ENCODE measurements at places on chromosomes 3 and 15.

DNA sequence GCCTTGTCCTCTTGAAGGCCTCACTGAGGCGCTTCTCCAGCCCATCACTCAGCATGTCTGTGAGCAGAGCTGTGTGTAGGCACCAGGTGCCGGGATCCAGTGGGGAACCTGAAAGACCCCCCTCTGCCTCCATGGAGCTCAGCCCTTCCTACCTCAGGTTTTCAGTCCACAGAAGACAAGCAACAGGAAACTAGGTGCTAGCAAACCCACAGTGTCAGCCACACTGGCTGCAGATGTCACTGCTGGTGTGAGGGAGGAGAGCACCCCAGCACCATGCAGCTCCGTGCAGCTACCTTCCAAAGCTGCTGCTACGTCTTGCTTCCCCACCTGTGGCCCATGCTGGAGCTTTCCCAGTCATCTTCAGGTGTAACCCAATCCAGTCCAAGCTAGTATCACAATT lies 17.9 kb downstream of the PSTPIP1 start:
- no peak for DNase-seq

- no peak for DNase-seq
Measured at GRCh38 chr15:31412824-31413223, 86.2 kb downstream of the KLF13 start.

- no peak for DNase-seq
Measured at GRCh38 chr3:144259267-144259666, 287.6 kb downstream of the DIPK2A start.

GRCh38 chr3:144384241-144384979 lies 412.8 kb downstream of the DIPK2A start:
- DNase-seq, result no peak

- DNase-seq, result peak; percentile 32
Measured at GRCh38 chr3:37290551-37290950, 116.2 kb upstream of the LRRFIP2 start.

GRCh38 chr3:111690242-111690641 lies 95.1 kb upstream of the ZBED2 start:
- DNase-seq, result peak; percentile 2

DNA sequence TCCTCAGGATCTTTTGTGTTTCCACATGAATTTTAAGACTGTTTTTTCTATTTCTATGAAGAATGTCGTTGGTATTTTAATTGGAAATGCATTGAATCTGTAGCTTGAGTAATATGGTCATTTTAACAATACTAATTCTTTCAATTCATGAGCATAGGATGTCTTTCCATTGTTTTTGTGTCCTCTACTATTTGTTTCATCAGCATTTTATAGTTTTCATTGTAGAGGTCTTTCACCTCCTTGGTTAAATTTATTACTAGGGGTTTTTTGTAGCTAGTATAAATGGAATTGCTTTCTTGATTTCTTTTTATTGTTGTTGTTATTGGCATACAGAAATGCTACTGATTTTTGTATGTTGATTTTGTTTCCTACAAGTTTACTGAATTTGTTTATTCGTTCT lies 17.3 kb upstream of the ATP2C1 start:
- DNase-seq, result no peak

DNA sequence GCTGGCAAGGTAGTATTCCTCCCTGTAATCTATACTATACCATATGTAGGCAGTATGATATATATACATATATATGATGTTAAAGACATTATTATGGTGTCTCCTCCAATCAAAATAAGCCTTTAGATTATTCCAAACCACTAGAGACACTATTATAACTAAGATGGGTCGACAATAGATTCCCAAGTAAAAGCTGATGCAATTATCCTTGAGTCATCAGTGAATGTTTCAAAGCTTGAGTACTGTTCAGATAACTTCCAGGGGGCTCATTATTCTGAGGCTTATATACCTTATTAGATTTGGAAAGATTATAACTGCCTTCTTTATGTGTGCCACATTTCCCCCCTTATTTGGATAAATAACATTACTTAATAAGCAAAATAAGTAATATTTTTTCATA lies 11.9 kb upstream of the C3orf38 start:
- no peak for DNase-seq

DNA sequence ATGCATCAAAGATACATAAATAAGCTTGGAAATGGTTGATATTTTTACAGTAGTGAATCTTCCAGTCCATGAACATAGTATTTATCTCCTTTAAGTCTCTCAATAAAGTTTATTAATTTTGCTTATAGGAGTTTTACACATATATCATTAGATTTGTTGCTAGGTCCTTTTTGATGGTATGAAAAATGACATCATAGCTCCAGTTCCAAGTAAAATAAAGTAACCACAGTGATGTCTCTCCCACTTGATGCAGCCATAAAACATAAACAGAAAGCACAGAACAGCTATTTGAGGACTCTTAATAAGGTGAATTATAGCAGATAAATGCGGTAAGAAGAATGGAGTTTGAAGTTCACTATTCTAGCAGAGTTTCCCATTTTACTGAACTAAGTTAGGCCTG lies 20.8 kb downstream of the DMXL2 start:
- DNase-seq, result no peak

GRCh38 chr3:112656043-112656442 lies 15.1 kb upstream of the CCDC80 start:
- no peak for DNase-seq

- DNase-seq, result no peak
Measured at GRCh38 chr3:66656609-66657008, 155.8 kb upstream of the LRIG1 start.

DNA sequence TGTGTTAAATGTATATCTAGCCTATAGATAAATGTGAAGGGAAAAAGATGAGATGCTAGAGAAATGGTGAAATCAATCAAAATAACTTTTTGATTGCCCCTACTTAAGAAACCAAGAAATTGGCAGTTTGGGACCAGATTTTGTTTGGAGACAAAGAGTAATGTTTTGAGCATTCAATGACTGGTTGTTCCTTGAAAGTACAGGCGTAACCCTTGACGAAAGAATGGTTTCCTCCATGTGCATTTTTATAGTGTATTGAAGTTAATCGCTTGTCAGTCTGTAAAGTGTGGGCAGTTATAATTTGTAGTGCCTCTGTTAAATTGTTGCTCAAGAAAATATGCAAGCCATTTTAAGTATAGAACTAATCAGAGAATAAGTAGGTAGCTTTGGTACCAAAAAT lies 1.2 kb downstream of the KIF23 start:
- no peak for DNase-seq

- no peak for DNase-seq
Measured at GRCh38 chr3:65490114-65490513, 548.6 kb downstream of the MAGI1 start.

DNA sequence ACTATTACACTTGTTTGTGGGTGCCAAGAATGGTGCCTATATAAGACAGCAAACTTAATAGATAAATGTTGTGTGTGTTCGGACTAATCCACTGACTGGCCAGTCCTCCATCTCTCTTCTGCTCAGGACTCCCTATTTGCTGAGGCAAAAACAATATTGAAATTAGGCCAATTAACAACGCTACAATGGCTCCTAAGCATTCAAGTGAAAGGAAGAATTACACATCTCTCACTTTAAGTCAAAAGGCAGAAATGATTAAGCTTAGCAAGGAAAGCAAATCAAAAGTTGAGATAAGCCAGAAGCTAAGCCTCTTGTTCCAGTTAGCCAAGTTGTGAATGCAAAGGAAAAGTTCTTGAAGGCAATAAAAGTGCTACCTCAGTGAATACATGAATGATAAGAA lies 126.9 kb downstream of the CCNL1 start:
- DNase-seq, result no peak

GRCh38 chr3:97911459-97911858 lies 60.8 kb downstream of the RIOX2 start:
- no peak for DNase-seq

- DNase-seq, result no peak
Measured at GRCh38 chr15:57018151-57018550, 99.7 kb downstream of the TCF12 start.

- no peak for DNase-seq
Measured at GRCh38 chr15:44033894-44034293, 161.2 kb downstream of the FRMD5 start.

- DNase-seq, result no peak
Measured at GRCh38 chr3:178967177-178967532, 104.5 kb downstream of the ZMAT3 start.

DNA sequence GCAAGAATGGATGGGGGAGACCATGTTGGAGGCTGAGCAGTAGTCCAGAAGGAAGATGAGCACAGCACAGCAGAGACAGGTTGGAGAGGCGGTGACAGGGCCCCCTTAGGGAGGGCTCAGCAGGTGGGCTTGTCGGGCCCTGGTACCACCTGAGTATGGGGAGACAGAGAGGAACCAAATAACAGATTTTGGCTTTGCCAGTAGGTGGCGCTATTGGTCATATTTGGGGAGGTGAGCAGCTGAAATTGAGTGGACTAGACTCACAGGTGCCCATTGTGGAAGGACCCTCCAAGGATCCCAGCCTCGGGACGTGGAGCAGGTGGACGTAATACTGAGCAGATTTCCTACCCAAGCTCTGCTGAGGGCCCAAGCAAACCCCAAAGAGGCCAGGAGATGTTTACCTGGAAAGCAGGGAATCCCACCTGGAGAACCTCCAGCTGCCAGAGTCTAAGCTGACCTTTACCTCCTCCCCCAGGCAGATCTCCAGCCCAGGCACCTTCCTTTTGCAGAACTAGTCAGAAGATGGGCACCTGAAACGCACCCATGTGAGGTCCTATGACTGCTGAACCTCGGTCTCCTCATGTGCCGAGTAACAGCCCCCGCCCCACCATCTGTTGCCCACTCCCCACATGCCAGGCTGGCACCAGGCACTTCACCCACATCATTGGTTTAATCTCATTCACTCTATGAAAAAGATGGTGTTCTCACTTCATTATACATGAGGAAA lies 24.6 kb upstream of the CORO2B start:
- no peak for DNase-seq

DNA sequence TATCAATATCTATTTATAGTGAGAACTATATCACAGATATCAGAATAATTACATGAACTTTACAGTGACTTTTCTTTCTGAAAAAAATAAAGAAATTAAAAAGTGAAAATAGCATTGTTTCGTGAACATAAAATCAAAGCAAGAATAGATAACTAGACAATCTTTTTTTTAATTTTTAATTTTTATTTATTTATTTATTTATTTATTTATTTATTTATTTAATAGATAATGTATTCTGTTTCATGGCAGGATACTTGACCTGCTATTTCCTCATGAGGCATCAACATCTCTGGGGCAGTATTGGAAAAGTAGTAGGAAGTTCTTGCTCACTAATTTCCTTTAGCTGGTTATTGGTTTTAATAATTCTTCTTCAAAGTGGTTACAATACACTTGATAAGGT lies 33.3 kb downstream of the SLITRK3 start:
- no peak for DNase-seq

DNA sequence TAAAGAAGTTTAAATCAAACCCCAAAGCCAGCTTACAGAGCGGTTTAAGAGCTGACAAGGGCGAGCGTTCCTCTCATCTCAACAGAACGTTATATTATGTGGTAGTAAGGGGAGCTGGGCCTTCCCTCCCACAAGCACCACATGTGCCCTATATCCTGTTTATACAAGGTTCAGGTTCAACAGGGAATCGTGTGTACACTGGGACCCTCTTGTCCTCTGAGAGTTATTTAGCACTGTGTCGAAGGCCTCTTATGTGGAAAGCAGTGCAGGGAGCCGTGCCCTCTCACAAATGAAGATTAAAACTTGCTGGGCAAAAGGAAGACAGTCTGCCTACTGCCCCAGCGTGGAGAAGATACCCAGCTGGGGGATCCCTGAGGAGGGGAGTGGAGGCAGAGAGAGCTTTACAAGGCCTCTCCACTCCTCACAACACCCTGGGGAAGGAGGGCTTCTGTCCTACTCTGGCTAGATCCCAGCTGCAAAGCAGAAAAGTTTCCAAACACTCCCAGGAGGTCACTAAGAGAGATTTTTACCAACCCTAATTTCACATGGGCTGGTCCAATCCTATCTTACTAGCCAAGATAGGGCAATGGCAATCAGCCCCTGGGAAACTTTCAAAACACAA lies 2.9 kb downstream of the TLE3 start:
- no peak for DNase-seq

DNA sequence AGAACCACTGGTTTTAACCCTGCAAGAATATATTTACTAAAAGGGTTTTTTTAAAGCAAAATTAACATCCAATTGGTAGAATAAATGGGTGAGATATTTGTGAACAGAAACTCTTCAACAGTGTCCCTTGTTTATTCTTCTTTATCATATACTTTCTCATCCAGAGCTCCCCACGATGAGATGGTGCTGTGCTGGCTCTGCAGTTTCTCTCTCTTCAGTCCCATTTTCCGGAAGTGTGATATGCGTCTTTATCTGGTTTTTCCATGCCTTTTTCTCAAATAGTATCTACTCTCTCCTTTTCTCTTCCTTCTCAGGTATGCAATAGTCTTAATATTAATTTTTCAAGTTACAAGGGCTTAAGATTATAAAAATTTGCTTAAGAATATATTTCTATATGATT lies 1.5 kb downstream of the EAF2 start:
- DNase-seq, result no peak
